Hematopoietic multipotent progenitor cell treated with erythropoietin and hydrocortisone succinate and interleukin-3 and kit ligand, for 4 days (in vitro differentiated cells): ENCODE measurements at places on chromosomes 11 and 22.

DNA sequence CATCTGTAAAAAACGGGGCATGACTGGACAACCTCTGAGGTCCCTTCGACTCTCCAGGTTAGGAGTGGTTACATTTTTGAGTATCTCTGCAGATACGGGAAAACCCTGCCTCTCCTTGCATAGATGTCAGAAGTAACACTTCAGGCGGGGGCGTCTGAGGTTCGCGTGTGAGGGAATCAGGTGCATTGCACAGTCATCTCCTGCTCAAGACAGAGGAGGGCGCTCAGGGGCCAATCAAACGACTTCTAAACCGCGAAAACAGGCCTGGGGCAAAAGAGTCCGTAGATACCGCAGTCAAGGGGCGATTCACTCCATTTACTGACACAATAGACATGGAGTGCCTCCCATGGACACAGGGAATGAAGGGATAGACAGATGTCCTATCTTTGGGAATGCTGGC lies 31.7 kb downstream of the KIRREL3 start:
- peak; percentile 8 for DNase-seq

- no peak for DNase-seq
Measured at GRCh38 chr11:84381666-84382065, 1095.5 kb upstream of the CCDC90B start.

GRCh38 chr11:34358728-34359547 lies 1.1 kb upstream of the ABTB2 start:
- peak; percentile 95 for DNase-seq

GRCh38 chr22:16601437-16602223 lies 9.0 kb upstream of the CCT8L2 start:
- peak; percentile 58 for DNase-seq

DNA sequence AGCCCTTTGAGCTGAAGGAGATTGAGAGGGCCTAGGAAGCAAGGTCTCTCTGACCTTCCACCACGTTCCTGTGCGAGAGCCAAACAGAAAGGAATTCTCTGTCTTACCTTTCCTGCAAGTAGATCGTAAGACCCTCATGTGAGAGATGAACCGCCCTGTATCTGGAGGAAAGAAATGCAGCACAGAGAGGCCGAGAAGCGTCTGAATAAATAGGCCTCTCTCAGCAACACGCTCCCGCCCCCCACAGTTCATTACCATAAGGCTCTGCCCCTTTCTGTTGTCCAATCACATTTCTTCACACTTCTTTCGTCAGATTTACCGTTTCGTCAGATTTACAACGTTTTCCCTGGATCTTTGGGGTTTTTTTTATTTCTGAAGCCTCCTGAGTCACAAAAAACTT lies 90.3 kb downstream of the BLID start:
- DNase-seq = no peak

- DNase-seq = no peak
Measured at GRCh38 chr11:8636127-8636526, 42.1 kb upstream of the STK33 start.

DNA sequence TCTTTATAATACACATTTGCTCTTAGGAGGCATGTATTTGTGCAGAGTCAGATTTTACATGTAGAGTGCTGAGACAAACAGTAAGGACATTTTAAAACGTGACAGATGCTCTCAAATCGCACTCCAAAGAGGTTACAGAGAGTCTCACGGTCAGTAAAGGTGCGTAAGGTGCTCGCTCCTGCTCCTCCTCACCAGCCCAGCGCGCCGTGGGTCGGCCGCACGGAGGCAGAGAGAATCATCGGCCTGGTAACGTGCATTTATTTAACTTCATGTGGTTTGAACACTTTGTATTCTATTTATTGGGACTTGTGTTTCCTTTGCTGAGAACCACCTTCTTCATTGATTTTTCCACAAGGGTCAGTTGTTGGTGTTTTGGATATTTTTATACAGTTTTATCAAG lies 900.1 kb downstream of the BRD1 start:
- no peak for DNase-seq

DNA sequence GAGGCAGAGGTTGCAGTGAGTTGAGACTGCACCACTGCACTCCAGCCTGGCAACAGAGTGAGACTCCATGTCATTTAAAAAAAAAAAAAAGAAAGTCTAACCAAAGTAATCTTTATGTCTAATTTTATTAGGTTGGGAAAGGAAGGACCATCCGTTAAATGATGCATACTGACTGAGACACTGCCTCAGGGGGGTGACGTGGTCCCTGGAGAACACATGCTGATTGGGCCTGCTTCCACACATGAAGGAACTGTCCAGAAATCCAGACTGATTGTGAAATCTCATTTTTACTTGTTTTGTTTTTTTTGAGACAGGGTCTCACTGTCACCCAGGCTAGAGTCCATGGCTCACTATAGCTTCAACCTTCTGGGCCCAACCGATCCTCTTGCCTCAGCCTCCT lies 5.5 kb downstream of the SF3A1 start:
- DNase-seq = no peak

DNA sequence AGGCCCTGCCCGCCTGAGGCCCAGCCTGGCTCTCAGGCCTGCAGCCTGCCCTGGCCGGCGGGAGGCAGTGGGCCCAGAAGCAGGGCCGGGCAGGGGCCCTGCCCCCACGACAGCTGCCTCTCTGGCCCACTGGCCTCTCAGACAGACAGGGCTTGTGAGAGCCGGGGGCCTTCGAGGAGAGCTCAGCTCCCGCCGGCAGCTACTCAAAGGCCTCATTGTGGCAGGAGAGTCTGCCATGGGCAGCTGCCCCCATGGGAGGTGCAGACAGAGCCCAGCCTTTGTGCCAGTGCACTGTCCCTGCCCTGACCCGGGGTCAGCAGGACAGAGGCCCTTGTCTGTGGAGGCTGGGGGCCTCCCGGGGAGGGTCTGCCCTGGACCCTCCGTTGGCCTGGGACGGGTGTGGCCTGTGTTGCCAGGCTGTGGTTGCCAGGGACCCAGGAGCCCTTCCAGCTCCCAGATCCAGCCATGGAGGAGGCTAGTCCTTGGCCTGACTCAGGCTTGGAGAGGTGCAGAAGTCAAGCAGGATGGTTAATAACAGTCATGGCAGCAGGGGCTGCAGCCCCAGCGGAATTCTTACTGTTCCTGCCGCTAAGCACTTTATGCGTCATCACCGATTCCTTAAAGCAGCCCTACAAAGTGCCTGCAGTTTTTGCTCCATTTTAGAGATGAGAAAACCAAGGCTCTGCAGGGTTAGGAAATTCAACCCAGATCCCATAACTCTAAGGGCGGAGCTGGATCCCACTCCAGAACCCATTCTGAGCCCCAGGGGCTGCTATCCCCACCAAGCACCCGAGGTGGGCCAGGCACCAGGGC lies 12.5 kb downstream of the FLRT1 start:
- no peak for DNase-seq

DNA sequence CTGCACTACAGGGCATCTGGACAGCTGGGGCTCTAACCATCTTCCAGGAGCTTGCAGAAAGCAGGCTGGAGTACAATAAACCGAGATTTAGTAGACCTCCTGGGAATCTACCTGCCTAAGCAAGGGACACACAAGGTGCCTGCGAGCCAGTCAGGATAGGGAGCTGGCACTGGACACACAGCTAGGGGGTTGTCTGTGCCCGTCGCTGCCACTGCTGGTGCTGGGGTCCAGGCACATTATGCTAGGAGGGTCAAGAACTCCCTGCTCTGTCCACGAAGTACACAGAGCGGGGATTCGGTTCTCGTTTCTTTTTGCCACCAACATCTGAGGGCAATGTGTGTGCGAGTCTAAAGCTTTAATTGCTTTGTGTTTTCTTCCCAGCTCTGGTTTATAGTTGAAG lies 4.2 kb downstream of the RIC8A start:
- DNase-seq = no peak

GRCh38 chr22:46065691-46066454 lies 84.5 kb upstream of the PPARA start:
- no peak for DNase-seq

- DNase-seq = no peak
Measured at GRCh38 chr11:46710821-46711269, 8.2 kb upstream of the F2 start.

DNA sequence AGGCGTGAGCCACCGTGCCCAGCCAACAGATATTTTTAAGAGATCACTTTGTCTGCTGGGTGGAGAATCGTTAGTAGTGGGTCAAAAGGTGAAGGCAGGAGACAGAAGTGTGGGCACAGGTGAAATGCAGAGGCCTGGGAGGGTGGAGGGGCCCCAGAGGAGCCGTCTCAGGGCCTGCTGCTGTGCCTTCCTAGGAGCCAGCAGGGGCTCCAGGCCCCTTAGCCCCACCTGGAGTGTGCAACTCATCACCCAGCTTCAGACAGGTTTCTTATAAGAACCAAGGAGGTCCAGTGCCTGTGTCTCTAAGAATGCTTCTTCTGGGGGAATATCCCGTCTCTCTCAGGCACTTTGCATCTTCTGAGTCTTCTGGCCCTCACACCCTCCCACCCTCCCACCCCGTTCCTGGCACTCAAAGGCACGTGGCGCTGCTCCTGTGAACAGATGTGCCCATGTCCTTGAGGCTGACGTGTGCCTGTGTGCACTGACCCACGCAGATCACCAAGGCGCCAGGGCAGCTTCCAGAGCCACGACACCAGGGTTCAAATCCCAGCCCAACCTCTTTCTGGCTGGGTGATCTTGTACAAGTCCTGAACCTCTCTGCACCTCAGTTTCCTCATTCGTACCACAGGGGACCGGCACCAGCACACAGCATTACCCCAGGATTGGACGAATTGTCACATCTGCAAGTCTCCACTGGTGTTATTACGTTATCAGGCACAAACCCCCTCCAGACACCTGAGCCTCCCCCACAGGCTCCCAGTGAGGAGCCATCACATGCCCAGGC lies 3.4 kb downstream of the ARSA start:
- DNase-seq = no peak

- peak; percentile 68 for DNase-seq
Measured at GRCh38 chr11:100930185-100930778, 199.3 kb downstream of the PGR start.

- DNase-seq = no peak
Measured at GRCh38 chr11:64339286-64339685, 718 bp upstream of the CCDC88B start.
